AG04450 (cell line): ENCODE measurements at places on chromosomes 11 and 22.

- no peak for DNase-seq
Measured at GRCh38 chr11:131642756-131643531, 272.5 kb downstream of the NTM start.

DNA sequence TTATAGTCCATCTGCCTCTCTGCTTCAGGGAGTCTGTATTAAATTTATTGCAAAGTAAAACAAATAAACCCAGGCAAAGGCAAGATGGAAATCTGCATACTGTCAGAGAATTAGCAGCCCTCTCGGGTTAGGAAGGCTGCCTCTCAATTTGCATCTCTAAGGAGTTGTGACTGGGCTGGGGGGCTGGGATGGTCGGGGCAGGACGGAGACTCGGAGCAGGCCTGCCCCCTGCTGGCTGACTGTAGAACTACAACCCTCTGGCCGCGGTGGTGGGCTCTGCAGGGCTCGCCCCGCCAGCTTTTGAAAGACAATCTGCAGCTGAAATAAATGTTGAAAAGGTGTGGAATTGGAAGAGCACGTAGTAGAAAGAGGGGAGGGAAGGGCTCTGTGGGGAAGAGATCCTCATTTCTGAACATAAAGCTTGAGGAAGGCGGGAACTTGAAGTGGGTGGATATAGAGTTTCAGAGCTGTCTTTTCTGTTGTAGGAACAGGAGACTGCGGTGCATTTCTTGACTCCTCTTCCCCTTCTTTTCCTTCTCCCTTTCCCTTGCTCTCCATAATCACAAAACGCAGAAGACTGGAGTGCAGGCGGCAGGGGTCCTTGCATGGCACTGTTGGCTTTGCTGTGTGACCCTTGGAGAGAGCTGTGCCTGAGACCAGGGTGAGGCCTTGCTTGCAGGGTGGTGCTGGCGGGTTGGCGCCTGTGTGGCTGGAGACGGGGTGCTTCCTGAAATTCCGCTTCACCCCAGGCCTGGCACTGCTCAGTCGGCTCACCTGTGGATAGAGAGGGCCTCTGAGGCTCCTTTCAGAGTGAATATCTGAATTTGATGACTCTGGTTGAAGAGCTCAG, 22.6 kb upstream of the PKNOX2 start:
- no peak for DNase-seq

DNA sequence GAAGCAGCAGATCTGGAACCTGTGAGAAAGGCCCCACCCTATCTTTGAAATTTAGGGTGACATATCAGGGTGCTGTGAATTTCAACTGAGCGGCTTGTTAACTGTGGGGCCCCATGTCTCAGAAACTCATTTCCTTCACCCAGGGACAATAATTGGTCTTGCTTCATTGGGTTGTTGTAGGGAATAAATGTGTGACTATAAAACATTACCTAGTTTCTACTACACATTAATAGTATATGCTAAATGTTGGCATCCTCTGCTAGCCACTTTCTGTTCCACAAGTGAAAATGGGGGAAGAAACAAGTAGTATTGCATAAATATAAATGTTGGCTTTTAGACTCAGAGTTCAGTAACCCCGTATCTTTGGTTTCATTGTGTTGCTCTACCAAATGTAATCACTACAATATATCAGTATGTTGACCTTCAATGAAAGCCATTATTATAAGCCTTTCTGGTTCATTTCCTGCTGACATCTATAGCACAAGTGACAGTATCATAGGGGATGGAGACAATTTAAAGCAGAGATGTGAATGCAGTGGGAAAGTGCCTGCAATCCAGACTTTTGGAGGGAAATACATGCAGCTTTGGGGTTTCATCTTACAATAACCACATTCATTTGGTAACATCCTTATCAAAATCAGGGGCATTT, 905.5 kb upstream of the RAG2 start:
- no peak for DNase-seq

GRCh38 chr11:2569731-2570210, 125.0 kb downstream of the KCNQ1 start:
- DNase-seq, result no peak
